ENCODE measurements at places on chromosomes 5 and 9.

- no peak for DNase-seq
Observed at GRCh38 chr5:149298163-149298562, 26.5 kb downstream of the AFAP1L1 start.

- no peak for DNase-seq
Observed at GRCh38 chr5:85512896-85513295, 1104.8 kb upstream of the COX7C start.

DNA sequence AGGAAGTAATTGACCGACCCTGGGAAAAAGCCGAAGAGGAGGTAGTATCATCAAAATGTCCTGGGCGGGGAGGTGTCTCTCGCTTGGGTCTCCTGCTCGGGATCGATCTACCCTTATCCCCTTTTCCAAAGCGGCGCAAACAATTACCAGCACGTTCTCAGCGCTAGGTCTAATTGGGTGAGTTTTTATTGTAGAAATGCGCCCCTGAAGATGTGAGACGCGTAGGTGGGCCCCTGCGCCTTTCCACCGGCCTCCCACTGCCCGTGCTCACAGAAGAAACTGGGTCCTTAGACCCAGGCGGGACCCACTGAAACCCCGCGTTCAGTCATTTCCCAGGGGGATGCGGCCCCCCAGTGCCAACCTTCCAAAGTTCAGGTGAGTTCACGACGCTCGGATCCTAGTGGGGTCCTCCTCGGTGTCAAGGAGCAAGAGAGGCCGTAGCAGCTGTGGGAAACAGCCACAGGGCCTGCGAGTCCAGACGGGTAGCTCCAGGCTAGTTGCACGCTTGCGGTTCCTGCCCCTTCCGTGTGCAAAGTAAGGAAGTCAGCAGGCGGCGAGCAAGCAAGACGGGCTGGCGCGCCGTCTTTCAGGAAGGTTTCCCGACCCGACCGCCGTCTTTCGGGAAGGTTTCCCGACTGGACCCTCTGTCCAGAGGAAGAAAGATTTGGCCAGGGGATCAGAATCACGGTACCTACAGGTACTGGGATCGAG is 1.5 kb downstream of the SMIM32 start:
- no peak for DNase-seq

DNA sequence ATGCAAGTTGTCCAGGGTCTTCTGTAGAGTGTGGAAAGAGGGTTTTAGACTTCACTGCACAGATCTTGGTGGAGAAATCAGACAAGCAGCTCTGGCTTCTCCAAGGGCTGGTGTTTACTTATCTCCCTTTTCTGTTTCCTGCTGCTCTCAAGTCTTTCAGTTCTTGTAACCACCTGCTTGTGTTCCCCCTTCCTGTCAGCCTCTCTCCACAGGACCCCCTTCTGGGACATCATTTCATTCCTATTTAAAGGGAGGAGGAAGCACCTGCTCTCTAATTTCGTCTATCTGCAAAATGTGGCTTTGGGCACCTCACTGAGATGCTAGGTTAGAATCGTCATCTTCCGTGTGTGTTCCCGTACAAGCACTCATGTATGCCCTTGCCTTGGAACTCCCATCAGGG is 636.2 kb downstream of the MTRR start:
- DNase-seq = no peak

DNA sequence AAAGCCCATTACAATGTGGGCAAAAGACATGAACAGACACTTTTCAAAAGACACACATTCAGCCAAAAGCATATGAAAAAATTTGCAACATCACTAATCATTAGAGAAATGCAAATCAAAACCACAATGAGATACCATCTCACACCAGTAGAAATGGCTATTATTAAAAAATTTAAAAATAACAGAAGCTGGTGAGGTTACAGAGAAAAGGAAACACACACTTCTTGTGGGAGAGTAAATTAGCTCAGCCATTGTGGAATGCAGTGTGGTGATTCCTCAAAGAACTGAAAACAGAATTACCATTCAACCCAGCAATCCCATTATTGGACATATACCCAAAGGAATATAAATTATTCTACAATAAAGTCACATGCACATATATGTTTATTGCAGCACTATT is 585.2 kb upstream of the TUSC1 start:
- no peak for DNase-seq

GRCh38 chr9:15524845-15525455 is 14.2 kb upstream of the PSIP1 start:
- DNase-seq = no peak

DNA sequence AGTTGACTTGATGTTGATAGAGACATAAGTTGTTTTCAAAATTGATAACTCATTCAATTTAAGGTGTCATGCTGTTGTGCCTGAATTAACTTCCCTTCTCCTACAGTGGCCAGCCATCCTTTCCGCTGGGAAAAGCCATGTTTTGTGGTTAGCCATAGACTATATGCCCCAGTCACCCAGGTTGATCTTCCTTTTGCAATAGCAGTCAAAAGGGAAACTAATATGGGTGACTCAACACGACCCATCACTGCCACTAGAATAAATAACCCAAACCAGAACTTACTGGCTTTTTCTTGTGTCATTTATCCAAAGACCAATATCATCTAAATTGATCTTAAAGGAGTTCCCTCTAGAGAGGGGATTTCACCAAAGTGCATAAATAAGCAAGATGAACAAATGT is 87.4 kb downstream of the PTCD2 start:
- no peak for DNase-seq

GRCh38 chr5:84437673-84438315 is 53.1 kb upstream of the EDIL3 start:
- DNase-seq = no peak

DNA sequence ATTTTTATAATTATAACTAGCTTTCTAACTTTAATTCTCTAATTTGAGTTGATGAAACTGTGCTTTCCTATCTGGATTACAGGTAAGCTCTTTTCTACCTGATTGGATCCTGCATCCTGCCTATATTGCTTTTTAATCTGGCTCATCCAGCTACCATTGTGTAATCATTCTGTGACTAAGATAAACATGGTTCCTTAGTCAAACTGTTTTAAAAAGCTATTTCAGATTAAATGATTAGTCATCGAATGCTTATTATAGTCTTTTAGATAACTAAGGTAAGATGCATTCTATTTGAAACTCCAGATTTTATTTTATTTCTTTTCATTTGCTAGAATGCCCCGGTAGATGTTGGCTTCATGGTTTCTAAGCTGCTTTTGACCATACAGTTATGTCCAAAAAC is 50.7 kb downstream of the ICE1 start:
- DNase-seq = no peak

DNA sequence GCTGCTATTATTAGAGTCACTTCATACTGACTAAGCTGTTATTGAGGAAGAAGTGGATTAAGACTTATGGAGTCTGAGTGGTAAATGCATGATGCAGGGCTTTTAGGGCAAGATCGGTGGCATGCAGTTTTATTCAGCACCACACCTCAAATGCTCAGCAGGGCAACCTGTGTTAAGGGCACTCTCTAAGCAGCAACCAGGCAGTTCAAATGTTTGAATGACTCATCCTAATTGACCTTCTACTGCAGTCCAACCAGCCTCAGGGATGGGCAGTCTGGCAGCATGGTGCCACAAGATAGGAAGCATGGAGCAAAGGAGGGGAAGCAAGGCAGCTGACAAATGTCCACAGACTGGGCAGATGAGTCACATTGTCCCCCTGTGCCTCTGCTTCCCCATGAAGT is 80.2 kb upstream of the MIER3 start:
- no peak for DNase-seq

DNA sequence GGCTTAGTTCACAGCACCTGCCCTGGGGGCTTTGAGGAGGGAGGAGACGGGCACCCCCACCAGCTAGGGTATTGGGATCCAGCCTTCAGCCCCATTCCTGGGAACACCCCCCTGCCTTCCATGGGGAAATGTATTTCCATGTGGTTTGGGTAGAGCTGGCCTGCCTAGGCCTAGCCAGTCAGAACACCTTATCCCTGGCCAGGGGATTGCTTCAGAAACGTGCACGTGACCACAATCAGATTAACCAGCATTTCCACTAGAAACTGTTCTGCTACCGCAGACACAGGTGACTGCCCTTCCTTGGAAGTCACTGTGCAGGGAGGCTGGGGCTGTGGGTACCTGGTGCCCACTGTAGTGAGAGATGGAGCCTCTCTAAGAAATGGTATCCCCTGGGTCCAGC is 14.0 kb downstream of the BBLN start:
- DNase-seq = no peak

DNA sequence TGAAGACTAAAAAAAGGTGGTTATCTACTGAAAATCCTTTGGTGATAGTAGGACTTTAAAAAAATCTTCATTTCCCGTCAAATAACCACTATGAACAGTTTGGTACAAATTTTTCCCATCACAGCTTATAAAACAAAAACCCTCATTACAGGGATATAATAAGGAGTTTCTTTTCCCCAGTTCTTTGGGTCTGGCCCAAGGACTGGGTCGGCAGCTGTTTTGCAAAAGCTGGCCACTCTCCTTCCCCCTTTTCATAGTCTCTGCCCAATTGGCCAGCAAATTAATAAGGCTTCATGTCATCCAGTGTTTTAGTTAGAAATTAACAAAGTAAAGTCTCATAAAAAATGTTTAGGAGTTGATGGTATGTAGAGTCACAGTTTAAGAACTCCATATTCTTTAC is 47.0 kb upstream of the PDE8B start:
- no peak for DNase-seq

DNA sequence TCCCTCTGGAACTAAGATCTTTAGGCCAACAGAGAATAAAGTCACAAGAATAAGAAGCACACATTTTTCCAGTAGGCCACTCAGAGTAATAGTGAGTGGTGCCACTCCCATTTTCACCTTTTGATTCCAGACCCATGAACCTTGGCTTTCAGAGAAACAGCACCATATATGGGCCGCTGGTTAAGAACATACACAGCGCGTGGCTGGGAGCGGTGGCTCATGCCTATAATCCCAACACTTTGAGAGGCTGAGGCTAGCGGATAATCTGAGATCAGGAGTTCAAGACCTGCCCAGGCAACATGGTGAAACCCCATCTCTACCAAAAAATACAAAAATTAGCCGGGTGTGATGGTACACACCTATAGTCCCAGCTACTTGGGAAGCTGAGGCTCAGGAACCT is 15.6 kb upstream of the PTGES start:
- DNase-seq = no peak

DNA sequence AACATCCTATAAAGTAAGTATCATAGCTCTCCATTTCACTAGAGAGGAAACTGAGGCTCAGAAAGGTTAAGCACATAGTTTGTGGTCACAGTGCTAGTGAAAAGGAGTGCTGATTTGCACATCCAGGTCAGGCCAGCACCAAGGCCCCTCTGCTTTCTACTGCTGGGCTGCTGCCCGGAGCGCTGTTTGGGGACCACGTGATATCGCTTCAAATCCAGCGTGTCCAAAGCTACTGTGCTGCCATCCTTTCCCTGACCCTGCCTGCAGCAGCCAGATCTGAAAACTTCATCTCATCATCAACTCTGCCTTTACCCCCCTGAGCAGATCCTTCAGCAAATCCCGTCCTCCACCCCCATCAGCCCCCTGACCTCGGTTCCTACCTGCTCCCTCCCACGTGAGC is 40.7 kb upstream of the AKNA start:
- no peak for DNase-seq
